ENCODE measurements at places on chromosomes 11 and 22.

- DNase-seq = no peak
Observed at GRCh38 chr11:91608677-91609076, 615.9 kb upstream of the FAT3 start.

- DNase-seq = no peak
Observed at GRCh38 chr11:60953781-60954180, 1.8 kb upstream of the SLC15A3 start.

DNA sequence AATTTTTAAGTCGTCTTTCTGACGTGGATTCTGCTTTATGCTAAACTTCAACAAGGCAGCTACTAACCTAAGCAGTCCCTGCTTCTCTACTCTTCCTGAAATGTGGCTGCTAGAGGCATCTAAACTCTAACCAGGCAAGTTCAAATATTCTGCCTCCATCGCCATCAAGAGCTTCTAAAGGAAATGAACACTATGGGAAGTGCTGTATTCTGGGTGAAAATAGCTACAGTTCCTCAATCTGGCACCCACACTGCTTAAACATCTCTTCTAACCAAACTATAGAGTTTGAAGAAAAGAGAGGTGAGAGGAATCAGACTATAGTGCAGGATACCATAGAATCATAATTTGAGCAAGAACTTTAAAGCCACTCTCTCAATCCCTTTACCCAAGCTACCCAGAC lies 6.3 kb downstream of the NRIP3 start:
- no peak for DNase-seq

- DNase-seq = no peak
Observed at GRCh38 chr11:74397501-74398243, 561 bp downstream of the PGM2L1 start.

DNA sequence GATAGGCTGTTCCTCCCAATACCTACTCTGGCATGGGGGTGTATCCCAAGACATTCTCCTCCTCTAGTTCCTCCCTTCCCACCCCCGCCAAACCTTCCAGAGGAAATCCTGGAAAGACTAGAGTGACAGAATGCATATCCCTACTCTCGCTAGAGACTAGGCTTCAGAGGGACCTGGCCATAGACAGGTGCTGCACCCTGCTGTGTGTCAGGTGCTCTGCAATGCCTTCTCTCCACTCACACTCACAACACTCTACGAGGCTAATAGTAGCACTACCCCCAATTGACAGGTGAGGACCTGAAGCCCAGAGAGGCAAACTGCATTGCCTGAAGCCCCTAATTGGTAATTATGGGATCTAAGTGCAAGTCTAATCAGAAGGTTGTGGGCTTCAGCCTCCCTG lies 46.2 kb upstream of the LMO1 start:
- no peak for DNase-seq

- peak; percentile 14 for DNase-seq
Observed at GRCh38 chr22:23591201-23591791, 11.2 kb upstream of the IGLL1 start.

DNA sequence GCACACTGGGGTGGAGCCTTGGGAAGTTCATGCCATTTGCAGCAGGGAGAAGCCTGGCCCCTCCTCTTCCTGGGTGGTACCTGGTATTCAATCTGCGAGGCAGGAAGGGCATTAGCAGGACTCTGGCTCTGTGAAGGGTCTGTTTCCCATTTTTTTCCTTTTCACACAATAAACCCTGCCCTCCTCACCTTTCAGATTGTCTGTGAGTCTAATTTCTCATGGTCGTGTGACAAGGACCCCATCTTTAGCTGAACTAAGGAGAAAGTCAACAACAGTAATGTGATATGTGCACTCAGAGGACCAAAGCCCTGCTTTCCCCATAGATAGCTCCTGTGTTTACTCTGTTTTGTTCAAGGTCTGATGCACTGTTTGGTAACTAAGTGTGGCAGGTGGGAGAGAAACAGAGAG lies 26.6 kb upstream of the CASP4 start:
- no peak for DNase-seq

DNA sequence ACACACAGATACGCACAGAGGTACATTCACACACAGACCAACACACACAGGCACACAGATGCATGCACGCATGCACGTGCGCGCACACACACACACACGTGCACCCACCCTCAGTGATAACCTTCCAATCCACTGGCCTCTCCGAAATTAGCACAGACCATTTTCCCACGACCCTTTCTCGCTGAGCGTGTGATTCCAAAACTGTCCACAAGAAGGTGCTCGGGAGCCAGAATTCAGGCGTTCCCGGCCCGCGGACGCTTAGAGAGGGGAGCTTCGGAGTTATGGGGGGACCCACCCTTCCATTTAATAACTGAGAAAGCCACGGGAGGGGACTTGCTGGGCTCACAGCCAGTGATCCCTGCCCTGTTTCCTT lies 33.8 kb upstream of the SLC35C1 start:
- peak; percentile 42 for DNase-seq

- no peak for DNase-seq
Observed at GRCh38 chr22:22674467-22674866, 30.1 kb downstream of the GGTLC2 start.

GRCh38 chr22:42396621-42397331 lies 35.4 kb downstream of the NFAM1 start:
- no peak for DNase-seq

DNA sequence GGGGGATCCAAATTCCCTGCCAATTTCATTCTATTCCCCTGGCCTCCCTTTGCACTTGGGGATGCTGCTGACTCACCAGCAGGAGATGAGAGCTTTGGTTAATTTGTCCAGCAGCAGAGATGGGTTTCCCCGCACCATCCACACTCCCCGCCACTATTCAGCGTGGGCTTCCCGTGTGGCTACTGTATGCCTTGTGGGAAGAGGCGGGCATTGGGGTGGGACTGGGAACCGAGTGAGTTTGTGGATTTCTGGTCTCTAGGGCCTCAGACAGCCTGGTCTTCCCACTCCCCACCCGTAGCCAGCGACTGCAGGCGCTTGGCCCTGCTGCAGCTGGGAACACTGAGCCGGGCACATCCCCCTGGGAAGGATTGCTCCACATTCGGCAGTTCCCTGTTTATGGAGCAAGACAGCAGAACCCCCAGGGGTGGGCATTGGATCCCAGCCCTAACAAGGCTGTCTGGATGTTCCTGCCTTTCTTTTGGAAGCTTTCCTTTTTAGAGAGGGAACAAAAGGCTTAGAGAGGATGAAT lies 23.4 kb downstream of the KIAA1671 start:
- no peak for DNase-seq

All from stimulated activated CD4-positive, alpha-beta T cell treated with anti-CD3 and anti-CD28 coated beads, TNF-alpha, amount 100 ng/mL, for 24 hours (primary cell).